ENCODE measurements at places on chromosomes 4 and X.
A peak's percentile ranks its signal among the peaks of the same experiment; 100 is the strongest.

- no peak overlapping the region for H3K27ac ChIP-seq
- peaks cover 12% of the 10 kb centered on the region for H3K36me3 ChIP-seq
- H3K27me3 ChIP-seq, result no peaks in the 10 kb centered on the region
- peaks cover 50% of the 10 kb centered on the region for H3K4me1 ChIP-seq
- H3K4me3 ChIP-seq, result no peak overlapping the region
- DNase-seq, result no peak
These were observed 76.1 kb downstream of the SORBS2 start for GRCh38 chr4:185735866-185736400.

- H3K27me3 ChIP-seq, result no peaks in the 10 kb centered on the region
- H3K36me3 ChIP-seq, result peaks cover 3% of the 10 kb centered on the region
- H3K4me1 ChIP-seq, result peaks cover 48% of the 10 kb centered on the region
- H3K4me3 ChIP-seq, result no peak overlapping the region
These were observed 23.7 kb downstream of the PLS3 start for GRCh38 chrX:115584696-115585095.

DNA sequence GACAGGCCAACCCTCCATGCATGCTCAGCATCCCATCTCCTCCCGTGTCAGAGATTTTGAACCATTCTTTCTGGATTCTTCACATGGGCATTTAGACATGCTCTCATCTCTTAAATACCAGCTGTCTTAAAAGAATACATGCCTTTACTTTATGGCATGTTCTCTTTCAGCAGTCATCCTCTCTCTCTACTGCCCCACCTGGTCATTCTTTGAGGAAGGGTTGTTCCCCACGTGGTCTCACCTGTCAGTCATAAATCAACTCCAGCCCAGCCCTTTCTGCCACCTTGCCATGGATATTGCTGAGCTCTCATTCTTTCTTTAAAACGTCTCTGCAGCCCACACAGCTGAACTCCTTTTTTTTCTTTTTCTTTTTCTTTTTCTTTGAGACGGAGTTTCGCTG is 111.3 kb downstream of the ARHGAP10 start:
- no peak overlapping the region for H3K4me3 ChIP-seq
- peaks cover under 1% of the 10 kb centered on the region for H3K4me1 ChIP-seq
- DNase-seq, result no peak
- no peaks in the 10 kb centered on the region for H3K27me3 ChIP-seq

DNA sequence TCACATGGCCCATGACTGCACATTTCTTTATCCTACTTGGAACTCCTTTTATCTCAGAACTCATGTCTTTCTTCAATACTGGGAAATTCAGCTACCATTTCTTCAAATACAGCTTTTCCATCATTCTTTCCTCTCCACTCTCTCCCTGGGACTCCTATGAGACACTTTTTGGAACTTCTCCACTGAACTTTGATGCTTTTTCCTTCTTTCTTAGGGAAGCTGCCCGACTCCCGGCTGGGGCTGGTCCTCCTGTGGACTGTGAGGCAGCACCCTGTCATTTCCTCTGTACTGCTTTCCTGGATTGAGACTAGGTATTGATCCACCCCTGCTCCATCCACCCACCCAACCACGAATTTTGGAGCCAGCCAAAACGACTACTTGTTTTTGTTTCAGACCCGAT is 40.0 kb downstream of the ZFYVE28 start:
- no peak overlapping the region for H3K4me3 ChIP-seq
- H3K27ac ChIP-seq, result no peak overlapping the region
- no peak for DNase-seq
- H3K4me1 ChIP-seq, result no peaks in the 10 kb centered on the region

DNA sequence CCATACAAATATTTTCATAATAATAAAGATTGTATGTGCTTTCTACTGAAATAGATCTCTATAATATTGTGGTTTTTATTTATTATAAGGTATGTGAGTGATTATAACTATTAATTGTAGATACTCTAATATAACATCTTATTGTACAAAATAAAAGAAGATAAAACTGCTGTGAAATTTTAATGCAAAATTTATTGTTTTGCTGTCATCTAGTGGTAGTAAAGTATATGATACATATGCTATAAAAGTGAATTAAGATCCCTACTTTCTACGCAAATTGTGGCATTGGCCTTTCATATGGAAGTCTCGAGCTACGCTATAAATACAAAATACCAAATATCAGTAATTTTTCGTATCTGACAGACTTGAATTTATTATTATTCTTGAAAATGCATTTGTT is 19.3 kb downstream of the YIPF7 start:
- no peak overlapping the region for H3K27ac ChIP-seq
- H3K36me3 ChIP-seq, result no peaks in the 10 kb centered on the region
- DNase-seq, result no peak
- no peaks in the 10 kb centered on the region for H3K4me1 ChIP-seq

- H3K27ac ChIP-seq, result peak overlapping the region; percentile 87
- H3K36me3 ChIP-seq, result peaks cover 5% of the 10 kb centered on the region
- no peak for DNase-seq
- H3K27me3 ChIP-seq, result peaks cover 26% of the 10 kb centered on the region
These were observed 1.5 kb upstream of the DDX3X start for GRCh38 chrX:41332408-41333002.

DNA sequence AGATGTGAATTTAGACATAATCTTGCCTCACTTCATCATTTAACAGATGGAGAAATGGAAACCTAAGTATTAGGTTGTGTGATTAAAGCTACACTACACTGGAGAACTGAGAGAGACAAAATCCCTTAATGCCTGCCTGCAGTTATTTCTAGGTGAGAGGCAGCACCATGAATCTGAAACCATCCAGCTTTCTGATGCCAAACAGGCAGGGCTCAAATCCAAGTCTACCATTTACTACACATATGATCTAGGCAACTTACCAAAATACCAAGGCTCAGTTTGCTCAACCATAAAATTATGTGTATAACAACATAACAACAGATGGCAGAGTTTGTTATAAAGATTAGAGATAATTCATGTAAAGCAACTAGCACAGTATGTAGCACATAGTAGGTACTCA is 38.7 kb downstream of the GABRA4 start:
- no peaks in the 10 kb centered on the region for H3K4me1 ChIP-seq
- H3K27me3 ChIP-seq, result peaks cover 60% of the 10 kb centered on the region
- no peak overlapping the region for H3K4me3 ChIP-seq
- DNase-seq, result no peak
- H3K27ac ChIP-seq, result no peak overlapping the region
- H3K36me3 ChIP-seq, result no peaks in the 10 kb centered on the region

- no peak for DNase-seq
- peaks cover 5% of the 10 kb centered on the region for H3K4me1 ChIP-seq
- H3K27me3 ChIP-seq, result no peaks in the 10 kb centered on the region
- H3K36me3 ChIP-seq, result peaks cover 8% of the 10 kb centered on the region
These were observed 11.9 kb downstream of the GRPEL1 start for GRCh38 chr4:7055990-7056325.

DNA sequence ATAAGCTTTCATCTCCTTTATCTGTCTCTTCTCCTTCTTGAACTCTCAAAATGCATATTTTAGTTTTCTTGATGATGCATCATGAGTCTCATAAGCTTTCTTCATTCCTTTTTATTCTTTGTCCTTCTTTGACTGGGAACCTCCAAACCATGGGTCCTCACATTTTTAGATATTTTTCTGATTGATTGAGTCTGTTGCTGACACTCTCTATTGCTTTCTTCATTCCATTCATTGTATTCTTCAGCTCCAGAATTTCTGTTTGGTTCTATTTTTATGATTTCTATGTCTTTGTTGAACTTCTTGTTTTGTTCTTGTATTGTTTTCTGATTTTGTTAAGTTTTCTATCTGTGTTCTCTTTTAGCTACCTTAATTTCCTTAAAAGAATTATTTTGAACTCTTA is 74.9 kb downstream of the ADAMTS3 start:
- no peak overlapping the region for H3K27ac ChIP-seq
- no peaks in the 10 kb centered on the region for H3K27me3 ChIP-seq
- H3K4me1 ChIP-seq, result no peaks in the 10 kb centered on the region
- no peak overlapping the region for H3K4me3 ChIP-seq

DNA sequence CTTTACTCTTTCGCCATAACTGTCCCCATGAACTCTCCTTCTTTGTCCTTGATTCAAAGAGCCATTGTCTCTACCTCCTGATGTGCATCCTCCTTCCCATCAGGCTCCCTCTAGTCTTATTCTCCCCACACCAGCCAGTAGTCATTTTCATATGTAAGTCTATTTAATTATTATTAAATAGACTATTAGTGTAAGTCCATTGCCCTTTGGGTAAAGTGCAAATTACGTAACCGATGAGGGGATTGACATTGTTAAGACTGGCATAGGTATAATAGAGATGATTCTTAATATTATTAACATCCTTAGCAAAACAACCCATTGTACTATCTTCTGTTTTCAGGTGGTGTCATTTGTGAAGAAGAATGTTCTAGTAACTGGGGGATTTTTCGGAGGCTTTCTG is 16.7 kb downstream of the CMC4 start:
- no peak overlapping the region for H3K4me3 ChIP-seq
- H3K27ac ChIP-seq, result no peak overlapping the region
- peaks cover 3% of the 10 kb centered on the region for H3K4me1 ChIP-seq

GRCh38 chrX:153812220-153812619 is 17.8 kb downstream of the SSR4 start:
- no peak overlapping the region for H3K4me3 ChIP-seq
- H3K27ac ChIP-seq, result no peak overlapping the region
- no peak for DNase-seq

DNA sequence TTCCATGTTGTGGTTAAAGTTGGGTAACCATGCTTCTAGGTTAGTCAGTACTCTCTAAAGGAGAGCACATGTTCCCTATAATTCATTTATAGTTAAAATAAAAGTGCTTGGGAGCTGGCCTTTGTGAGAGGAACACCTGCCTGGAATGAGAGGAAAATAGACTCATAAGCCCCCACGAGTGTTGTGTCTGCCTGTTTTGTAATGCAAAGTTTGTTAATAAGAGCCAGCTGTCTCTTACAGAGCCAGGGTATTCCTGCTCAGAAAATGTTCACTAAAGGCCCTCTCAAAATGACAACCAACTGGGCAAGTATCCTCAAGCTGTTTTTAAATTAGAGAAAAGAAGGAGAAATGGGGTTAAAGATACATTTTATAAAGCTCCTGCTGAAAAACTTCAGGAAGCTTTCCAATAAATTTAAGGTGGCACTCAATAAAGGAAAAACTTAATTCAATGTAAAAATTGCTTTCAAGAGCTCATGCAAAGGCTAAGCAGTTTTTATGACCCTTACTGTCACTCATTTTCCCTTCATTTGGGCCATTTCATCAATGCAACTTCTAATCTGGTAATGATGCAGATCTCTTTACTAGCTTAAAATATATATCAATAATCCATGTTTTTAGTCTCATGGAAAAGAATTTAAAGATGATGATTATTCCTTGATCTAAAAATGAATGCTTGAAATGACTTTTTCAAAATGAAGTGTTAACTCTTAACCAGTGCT is 793.6 kb downstream of the STPG2 start:
- H3K36me3 ChIP-seq, result no peaks in the 10 kb centered on the region
- DNase-seq, result no peak
- peaks cover 5% of the 10 kb centered on the region for H3K4me1 ChIP-seq
- H3K27ac ChIP-seq, result no peak overlapping the region
- no peaks in the 10 kb centered on the region for H3K27me3 ChIP-seq

GRCh38 chrX:82703551-82703950 is 804.5 kb upstream of the POU3F4 start:
- H3K27ac ChIP-seq, result peak overlapping the region; percentile 67
- DNase-seq, result no peak
- H3K27me3 ChIP-seq, result no peaks in the 10 kb centered on the region
- H3K4me3 ChIP-seq, result no peak overlapping the region
- H3K36me3 ChIP-seq, result no peaks in the 10 kb centered on the region

DNA sequence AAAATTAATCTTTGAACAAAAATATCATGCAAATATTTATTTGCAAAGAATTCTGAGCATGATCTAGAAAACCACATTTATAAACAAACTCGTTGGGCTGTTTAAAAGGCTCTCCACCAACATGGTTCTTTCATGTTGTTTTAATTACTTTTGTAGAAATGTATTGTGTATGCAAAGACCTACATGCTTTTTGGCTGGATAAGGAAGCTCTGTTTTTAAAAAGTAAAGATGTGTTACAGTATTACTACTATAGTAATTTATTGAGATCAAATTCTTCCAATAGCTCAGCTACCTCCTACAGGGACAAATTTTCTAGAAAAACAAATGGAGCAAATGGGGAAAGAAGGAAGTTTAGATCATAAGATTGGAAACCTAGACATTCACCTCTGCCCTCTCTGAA is 177.5 kb upstream of the TTC29 start:
- H3K36me3 ChIP-seq, result no peaks in the 10 kb centered on the region
- no peak overlapping the region for H3K4me3 ChIP-seq
- no peak overlapping the region for H3K27ac ChIP-seq
- no peaks in the 10 kb centered on the region for H3K27me3 ChIP-seq
- H3K4me1 ChIP-seq, result no peaks in the 10 kb centered on the region

DNA sequence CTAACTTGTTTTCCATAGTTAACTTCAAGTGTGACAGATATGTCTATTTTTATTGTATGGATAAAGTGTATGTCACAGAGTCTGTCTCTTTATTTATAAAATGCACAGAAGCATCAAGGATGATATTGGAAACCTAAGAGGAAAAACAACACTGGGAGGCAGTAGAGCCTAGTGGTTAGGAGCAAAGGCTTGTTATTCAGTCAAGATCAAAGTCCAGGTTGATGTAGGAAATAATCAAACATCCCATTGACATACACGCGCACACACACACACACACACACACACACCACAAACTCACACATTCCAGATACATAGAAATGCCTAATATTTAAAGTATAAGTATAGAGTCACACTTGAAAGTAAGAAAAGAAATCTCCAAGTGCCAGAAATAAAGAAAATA is 206.8 kb downstream of the CHRDL1 start:
- H3K4me3 ChIP-seq, result no peak overlapping the region
- no peaks in the 10 kb centered on the region for H3K27me3 ChIP-seq
- peaks cover 5% of the 10 kb centered on the region for H3K4me1 ChIP-seq
- H3K36me3 ChIP-seq, result no peaks in the 10 kb centered on the region

DNA sequence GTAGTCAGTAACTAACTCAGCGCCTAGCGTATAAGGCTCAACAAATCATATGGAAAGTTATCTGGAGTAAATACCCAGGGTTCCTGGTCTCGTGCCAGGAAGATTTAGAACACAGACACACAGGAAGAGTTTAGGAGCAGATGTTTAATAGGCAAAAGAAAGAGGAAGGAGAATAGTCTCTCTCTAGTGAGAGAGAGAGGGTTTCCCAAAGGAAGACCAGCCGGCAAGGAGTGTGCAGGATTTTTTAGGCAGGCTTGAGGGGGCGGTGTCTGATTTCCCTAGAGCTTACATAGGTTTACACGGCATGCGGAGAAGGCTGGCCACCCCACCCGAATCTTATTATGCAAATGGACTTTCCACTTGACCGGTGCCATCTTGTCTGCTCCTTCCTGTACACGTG is 284.0 kb upstream of the FRG1 start:
- no peaks in the 10 kb centered on the region for H3K36me3 ChIP-seq
- DNase-seq, result no peak
- H3K27me3 ChIP-seq, result no peaks in the 10 kb centered on the region

DNA sequence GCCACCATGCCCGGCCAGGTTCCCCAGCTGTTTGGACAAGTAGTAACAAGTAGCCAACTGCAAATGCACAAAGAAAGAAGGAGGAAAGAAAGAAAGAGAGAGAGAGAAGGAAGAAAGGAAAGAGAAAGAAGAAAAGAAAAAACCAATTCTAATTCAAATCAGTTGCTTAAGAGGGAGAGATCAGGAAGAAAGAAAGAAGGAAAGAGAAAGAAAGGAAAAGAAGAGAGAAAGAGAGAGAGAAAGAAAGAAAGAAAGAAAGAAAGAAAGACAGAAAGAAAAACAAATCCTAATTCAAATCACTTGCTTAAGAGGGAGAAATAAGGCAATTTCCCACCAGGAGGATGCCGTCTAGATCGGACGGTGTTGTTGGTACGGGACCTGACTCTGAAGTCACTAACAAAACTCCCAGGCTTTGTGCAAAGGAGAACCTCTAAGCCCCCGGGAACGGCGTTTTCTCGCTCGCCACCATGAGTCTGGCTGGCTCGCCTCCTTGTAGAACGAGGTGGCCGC is 95.5 kb upstream of the PPP2R3B start:
- DNase-seq, result no peak
- H3K4me3 ChIP-seq, result no peak overlapping the region
- H3K4me1 ChIP-seq, result peaks cover under 1% of the 10 kb centered on the region
- H3K27ac ChIP-seq, result no peak overlapping the region
